ENCODE measurements at places on chromosomes 5 and 9.

DNA sequence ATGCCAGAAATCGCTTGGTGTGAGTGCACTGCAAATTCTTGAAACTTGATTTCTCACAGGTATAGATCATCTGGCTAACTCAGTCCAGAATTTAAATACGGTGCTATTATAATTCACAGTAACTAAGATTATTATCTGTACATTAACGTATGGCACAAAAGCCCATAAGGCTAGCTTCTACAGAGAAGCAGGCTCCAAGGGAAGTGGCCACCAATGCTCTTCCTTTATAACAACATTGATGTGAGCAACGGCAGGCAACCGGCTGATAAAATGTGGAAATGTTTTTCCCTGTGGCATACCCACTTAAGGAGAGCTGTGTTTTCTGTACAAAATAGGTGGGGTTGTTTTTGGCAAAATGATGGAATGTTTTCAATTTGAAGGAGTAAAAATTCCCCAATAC lies 35.7 kb downstream of the SEMA4D start:
- no peak for DNase-seq

DNA sequence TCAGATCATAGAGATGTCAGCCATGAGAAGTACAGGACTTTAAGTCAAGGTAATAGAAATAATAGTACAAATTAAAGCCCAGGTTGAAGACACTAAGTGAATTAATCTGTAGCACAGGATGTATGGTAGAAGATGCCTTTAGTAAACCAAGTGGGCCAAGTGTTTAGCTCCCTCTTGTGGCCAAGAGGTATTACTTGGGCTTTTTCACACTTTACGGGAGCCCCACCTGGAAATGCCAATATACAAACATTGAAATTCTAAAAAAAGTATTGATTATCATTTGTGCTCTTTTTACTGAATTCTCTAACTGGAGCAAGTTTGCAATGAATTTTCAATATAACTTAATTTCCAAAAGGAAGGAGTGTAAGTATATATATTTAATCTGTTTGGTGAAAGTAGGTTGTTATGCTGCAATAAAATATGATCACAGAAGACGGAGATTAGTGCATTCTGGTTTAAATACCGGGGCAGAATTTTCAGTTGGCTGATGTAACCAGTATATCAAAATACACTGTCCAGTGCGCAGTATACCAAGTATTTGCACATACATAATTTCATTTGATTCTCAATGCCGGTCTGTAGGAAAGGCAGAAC lies 84.7 kb downstream of the PARP8 start:
- DNase-seq: peak; percentile 79

DNA sequence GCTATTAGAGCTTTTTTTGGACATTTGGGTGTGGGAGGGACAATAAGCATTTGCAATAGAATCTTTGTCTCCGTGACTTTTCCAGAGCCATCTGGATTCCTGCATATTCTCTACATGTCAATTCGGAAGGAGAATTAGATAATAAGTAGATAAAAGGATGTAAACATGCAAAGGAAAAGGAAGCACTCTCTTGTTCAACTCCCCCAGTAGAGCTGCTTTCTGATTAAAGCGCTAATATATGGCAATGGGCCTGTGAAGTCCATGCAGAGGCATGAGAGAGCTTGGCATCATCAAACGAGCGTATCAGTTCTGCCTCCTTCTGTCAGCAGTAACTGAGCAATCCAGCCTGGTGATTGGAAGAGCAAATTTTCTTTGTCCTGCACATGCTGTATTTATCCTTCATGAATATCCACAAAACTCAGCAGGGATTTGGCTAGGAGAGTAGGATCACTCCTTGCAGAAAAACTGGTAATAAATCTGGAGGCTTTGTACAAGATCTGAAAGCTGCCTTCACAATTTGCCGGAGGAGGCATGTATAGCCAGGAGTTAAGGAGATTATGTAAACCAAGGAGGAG lies 1752.9 kb downstream of the MAT2B start:
- peak; percentile 6 for DNase-seq

DNA sequence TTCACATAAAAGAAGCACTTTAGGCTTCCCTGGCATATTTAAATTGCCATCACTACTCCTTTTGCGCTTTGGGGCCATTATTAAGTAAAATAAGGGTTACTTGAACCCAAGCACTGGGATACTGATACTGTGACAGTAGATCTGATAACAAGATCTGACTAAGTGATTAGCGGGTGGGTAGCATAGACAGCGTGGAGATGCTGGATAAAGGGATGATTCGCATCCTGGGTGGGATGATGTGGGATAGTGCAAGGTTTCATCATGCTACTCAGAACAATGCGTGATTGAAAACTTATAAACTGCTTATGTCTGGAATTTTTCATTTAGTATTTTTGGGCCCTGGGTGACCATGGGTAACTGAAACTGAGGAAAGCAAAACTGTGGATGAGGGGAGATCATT lies 75.1 kb downstream of the PTTG1 start:
- DNase-seq: no peak

DNA sequence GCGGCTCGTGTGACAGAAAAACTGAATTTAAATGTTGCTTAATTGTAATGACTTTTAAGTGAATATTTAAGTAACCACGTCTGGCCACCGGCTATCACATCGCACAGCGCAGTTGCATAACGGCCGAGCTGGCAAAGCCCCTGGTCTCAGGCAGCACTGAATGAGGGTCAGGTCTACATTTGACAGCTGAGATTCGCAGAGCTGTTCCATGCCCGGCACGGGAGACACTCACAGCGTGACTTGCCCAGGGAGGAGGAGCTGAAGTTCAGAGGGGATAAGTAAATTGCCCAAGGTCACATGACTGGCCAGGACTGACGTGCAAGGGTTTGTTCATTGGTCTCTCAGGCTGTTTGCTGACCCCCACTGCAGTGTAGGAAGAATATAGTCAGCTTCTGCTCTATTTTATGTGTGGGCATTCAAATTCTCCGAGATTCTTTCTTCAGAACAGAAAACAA lies 17.4 kb upstream of the COL5A1 start:
- no peak for DNase-seq

GRCh38 chr5:109421956-109422355 lies 12.2 kb upstream of the PJA2 start:
- no peak for DNase-seq

DNA sequence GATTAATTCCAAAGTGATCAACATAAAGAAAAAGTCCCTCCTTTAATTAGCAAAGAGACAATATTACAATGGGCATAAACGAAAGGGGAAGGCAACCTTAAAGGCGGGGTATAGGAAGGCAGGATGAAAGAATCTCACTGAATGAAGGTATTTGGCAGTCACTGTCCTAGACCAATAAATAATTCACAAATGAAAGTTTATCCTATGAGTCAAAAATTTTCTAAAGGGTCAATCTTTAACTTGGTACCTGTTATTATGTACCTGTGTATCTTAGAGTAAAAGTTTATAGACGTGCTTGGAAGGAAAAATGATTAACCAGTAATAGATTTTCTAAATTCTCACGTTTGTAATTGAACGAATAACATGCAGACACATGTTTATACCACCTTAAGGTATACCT lies 945.8 kb upstream of the DMAC1 start:
- DNase-seq: no peak

DNA sequence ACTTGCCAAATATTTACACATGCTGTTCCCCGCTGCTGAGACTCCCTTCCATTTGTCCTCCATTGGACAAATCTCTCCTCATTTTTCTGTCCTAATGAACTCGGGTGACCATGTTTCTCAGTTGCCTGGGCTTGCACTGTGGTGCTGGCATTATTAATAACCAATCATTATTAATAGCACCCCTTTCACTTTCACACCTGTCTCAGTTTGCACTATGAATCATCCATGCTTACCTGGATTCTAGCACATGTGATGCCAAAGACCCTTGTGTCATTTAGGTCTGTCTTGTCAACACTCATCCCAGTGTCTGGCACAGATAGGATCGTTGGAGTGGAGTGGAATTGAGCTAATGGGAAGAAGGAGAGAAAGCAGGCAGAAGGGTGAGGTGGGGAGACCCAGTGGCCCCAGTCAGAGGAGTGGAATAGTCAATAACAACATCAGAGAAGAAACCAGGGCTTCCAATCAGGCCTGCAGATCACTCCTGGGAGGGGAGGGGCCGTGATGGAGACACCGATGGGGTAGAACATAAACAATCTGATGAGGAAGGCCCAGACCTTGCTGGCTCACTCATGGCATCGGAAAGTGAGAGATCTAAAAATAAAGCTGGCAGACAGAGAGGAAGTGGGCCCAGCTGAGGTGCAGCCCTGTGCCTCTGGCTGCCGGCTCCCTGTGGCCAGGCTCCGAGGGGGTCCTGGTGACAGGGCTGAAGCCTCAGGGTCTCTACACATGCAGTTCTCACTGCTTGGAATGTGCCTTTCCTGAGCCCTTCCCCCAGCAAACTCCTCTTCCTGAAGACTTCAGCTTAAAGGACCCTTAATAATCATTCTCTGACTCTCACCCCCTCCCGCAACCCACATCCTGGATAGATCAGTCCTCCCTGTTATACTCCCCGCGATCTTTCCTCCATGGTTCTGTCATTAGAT lies 33.5 kb upstream of the CRB2 start:
- no peak for DNase-seq

DNA sequence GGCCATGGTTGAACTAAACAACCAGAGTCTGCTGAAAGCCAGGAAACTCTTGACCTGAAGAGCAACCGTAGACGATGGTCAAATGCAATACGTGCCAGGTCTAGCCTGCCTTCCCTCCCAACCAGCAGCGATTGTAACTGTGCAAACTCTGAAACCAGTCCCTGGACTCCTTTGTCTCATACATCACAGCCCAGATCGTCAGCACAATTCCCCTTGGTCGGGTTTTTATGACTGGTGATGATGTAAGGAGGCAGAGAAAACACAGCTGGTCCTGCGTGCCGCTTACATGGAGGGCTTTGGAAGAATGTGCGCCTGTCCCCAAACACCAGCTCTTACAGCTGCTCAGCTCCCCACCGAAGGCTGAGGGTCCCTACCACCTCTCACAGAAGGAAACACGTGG lies 24.6 kb downstream of the SMIM23 start:
- DNase-seq: peak; percentile 1

GRCh38 chr5:22577711-22578110 lies 275.4 kb downstream of the CDH12 start:
- no peak for DNase-seq

DNA sequence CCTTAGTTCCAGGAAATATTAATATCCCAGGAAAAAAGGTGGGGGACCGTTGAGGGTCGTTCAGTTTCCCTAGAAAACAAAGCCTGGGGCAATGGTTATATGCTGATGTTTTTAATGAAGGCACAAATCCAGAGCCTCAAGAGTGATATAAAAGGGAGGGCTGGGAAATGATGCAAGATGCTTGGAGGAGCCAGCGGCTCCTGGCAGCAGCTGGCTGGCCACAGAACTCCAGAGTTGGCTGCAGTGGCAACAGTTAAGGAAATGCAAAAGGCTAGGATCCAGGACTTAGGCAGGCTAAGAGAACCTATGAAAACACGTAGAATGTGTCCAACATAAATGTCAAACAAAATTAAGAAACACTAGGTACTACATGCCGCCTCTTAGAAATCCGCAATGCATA lies 31.0 kb upstream of the B4GALT1 start:
- no peak for DNase-seq

- peak; percentile 67 for DNase-seq
These were observed 10.5 kb upstream of the NDST1 start for GRCh38 chr5:150497274-150497988.

- no peak for DNase-seq
These were observed 132.0 kb downstream of the FAM174A start for GRCh38 chr5:100667161-100667630.
